OCI-LY7 (cell line): ENCODE measurements at places on chromosomes 16 and 17. TPM values are rescaled to one million over a fixed set of nuclear protein-coding genes. Genes with fewer than 3 reads are reported as not detected.

- DNase-seq = no peak
Observed at GRCh38 chr17:65283704-65284103, 146.5 kb downstream of the RGS9 start.

DNA sequence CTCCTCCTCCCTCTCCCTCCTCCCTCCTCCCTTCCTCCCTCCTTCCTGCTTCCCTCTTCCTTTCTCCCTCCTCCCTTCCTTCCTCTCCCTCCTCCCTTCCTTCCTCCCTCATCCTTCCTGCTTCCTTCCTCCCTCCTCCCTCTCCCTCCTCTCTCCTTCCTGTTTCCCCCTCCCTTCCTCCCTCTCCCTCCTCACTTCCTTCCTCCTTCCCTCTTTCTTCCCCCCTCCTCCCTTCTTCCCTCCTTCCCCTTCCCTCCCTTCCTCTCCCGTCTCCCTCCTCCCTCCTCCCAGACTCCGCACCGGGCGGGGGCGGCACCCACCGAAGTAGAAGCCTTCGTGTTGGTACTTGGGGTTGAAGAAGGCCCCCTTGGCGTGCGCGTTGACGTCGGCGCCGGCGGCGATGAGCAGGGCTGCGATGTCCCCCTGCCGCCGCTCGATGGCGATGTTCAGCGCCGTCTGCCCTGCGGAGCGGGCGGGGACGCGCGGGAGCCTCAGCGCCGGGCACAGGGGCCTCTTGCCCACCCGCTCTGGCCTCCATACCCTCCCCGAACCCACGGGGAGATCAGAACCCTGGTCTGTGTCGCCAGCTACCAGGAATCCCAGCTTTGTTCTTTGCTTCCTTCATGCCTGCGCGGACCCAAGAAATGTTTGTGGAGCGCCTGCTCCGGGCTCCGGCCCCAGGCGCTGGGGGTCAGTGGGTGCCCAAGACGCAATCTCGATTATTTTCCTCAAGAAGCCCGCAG, 22.2 kb downstream of the TRPV3 start:
- DNase-seq = peak; percentile 25

ATP2C2 gene
- not detected in 2 replicates for total RNA-seq

SEPTIN12 gene
- not detected in 2 replicates for total RNA-seq

HOXB4 gene
- 8.9 and 9.2 TPM in 2 replicates for total RNA-seq

- no peak for DNase-seq
Observed at GRCh38 chr17:28130472-28130871, 88.0 kb downstream of the NLK start.

GRCh38 chr17:76833747-76834146, 34.5 kb upstream of the MGAT5B start:
- DNase-seq = no peak

GRCh38 chr17:73215447-73215846, 22.6 kb downstream of the COG1 start:
- peak; percentile 30 for DNase-seq

DNA sequence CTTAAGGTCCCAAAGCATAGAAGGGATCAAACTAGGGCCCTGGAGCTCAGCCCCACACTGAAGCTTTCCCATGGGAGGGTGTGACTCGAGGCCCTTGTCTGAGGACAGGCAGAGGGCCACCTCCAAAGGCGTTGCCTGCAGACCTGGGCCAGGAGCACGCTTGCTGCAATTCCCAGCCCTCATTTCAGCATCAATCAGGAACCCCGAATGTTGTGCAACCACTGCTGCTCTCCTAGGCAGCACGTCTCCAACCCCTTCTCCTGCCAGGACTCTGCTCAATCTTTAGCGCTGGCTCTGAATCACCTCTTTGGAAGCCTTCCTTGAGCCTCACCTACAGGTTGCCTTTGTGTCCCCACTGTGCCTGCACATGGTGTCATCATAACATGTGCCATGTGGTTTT, 14.0 kb upstream of the ATP2C2 start:
- no peak for DNase-seq

GRCh38 chr17:27533874-27534815, 77.9 kb downstream of the KSR1 start:
- DNase-seq = no peak
